ENCODE measurements at places on chromosomes 16 and 17. TPM values are rescaled to one million over a fixed set of nuclear protein-coding genes. Genes with fewer than 3 reads are reported as not detected.

KRTAP2-3 gene
- not detected for total RNA-seq

DNA sequence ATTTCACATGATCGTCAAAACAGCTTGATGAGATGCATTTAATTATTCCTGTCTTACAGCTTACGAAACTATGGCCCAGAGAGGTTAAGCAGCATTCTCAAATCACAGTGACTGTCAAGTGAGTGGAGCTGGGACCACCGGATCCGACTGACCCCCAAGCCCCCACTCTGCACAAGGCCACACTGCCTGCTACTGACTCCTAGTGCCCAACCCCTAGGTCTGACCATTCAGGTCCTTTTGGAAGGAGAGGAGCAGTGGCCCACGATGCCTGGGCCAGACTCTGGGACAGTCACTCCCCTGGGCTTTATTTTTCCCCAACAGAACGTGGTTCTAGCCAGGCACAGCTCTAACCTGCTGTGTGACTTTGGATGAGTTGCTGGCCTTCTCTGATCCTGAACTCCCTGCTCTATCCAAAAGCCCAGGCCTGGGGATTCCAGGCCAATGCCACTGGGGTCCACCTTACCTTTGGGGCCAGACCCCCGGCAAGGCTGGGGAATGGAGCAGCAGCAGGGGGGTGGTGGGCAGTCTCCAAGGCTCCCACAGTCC is 9.9 kb downstream of the TSPOAP1 start:
- DNase-seq = no peak

FBXL16 gene
- under 0.01 TPM for total RNA-seq

CDRT15L2 gene
- total RNA-seq = not detected

DNA sequence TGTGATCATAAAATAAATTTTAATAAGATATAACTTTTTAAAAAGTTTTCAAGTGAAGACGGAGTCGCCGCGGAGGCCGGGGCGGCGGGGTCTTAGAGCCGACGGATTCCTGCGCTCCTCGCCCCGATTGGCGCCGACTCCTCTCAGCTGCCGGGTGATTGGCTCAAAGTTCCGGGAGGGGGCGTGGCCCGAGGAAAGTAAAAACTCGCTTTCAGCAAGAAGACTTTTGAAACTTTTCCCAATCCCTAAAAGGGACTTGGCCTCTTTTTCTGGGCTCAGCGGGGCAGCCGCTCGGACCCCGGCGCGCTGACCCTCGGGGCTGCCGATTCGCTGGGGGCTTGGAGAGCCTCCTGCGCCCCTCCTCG is at the start of gene FOXC2:
Gene FOXC2, plus strand, starts transcription at position 229 of the 365 bp plus-strand sequence. CDS start 507 bp downstream, outside the sequence.
- peak; percentile 88 for DNase-seq

ARHGDIA gene
- 97.7 TPM for total RNA-seq

DNA sequence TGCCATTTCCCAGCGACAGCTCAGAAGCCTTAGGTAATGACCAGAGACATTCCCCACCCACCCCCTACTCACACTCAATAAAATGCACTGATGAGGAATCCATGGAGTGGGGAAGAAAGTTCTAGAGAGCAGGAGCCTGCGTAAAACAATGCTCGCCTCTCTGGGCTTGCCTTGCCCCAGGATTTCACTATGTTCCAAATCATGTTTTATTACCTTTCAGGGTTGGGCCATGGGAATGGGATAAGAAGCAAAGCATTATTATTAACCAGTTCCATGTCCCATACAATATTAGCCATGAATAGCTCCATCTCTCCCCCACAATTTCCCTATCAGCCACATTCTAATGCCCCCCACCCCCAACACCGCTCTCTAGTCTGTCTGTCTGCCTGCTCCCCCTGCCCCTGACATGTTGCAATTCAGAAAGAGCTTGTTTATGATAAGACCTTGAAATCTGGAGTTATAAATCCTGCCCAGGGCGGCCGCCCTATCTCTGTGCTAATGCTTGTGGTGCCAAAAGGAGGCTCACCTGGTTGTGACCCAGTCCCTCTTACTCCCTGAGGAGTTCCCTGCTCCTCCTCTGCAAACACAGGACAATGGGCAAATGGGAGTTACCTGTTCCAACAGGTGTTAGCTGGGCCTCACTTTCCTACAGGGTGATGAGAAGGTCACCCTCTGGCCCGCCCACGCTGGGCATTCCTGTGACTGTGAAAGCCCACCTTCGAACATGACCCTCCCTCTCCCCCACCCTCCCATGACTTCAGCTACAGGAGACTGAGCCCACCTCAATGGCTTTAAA is 28.0 kb upstream of the DDX52 start:
- no peak for DNase-seq

DNA sequence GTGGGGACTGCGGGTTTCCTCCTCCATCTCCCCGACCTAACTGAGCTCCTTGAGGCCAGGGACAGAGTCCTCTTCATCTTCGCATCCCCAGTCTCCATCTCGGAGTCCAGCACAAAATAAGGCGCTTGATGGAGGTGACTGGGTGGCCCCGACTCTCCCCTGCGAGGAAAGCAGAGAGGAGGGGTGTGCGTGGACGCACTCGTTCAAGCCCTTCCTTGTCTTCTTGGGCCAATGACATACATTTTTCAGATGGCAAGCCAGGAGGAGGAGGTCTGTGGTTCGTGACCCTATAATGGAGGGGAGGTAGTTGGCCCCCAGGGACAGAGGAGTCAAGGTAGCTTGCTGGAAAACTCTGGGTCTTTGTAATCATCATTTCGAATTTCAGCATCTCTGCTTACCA is 17.2 kb downstream of the CRISPLD2 start:
- DNase-seq = no peak

- no peak for DNase-seq
These were observed 8.3 kb downstream of the TSC2 start for GRCh38 chr16:2056077-2056476.

- no peak for DNase-seq
These were observed 23.3 kb downstream of the ACTG1 start for GRCh38 chr17:81489012-81489997.

GRCh38 chr16:84754956-84755672 is 55.3 kb downstream of the USP10 start:
- DNase-seq = no peak

HSD11B2 gene
- total RNA-seq = not detected

TBC1D3C gene
- not detected for total RNA-seq

CTF1 gene
- total RNA-seq = 0.13 TPM

SP6 gene
- total RNA-seq = 2.3 TPM

DNA sequence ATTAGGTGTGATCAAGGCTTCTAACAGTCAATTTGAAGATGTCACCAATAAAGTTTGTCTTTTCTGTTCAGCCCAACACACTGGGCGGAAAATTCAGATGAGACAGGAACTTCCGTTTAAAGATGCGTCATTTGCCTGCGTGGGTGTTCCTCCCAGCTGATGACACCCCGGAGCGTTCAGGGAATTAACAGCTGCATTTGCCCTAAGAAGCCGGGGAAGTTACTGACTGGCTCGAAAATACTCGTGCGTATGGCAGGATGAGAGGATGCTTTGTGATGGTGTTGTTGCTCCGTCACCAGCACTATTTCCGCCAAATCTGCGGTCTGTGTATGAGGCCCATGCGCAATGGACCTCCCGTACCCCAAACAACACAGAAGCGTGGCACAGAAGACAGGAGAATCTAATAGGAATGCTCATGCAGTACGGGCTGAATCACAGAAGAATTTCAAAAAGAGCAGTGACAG is 11.9 kb upstream of the PVALEF start:
- DNase-seq = peak; percentile 82

SLFN14 gene
- under 0.01 TPM for total RNA-seq

ABCC12 gene
- total RNA-seq = not detected

GRCh38 chr17:4565209-4566141 is 5.1 kb upstream of the GGT6 start:
- peak; percentile 82 for DNase-seq

NAGS gene
- total RNA-seq = 2.0 TPM

GRCh38 chr16:87740441-87740840 is 25.3 kb downstream of the KLHDC4 start:
- no peak for DNase-seq

DNA sequence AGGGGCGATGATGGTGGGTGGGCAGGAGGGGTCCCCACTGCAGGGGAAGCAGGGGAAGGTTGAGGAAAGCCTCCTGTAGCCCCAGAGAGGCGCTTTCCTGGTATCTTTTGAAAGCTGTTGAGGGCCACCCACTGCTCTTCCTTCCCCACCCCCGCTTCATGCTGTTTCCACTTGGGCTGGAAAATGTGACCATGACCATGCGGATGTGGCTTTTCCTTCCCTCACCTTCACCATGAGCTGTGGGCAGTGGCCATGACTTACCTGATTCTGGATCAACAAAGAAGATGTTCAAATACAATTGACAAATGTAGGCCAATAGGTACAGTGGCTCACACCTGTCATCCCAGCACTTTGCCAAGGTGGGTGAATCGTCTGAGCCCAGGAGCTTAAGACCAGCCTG is 13.8 kb downstream of the MVP start:
- no peak for DNase-seq

DNA sequence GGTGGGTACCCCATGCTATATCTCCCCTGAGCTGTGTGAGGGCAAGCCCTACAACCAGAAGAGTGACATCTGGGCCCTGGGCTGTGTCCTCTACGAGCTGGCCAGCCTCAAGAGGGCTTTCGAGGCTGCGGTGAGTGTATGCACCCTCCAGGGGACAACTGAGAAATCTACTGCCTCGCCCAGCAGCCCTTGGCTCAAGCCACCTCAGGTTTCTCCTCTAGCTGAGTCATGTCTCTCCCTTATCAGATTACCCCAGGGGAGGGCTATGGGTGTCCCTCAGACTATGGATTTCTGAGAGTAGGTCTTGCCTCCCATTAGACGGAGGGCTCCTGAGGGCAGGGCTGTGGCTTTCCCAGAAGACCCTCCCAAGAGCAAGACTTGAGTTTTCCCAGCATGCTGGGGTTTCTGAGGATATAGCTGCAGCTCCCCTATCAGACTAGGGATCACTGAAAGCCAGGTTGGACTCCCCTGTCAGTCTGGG is 6.7 kb downstream of the NEK8 start:
- DNase-seq = no peak

FZD2 gene
- 0.39 TPM for total RNA-seq

DNA sequence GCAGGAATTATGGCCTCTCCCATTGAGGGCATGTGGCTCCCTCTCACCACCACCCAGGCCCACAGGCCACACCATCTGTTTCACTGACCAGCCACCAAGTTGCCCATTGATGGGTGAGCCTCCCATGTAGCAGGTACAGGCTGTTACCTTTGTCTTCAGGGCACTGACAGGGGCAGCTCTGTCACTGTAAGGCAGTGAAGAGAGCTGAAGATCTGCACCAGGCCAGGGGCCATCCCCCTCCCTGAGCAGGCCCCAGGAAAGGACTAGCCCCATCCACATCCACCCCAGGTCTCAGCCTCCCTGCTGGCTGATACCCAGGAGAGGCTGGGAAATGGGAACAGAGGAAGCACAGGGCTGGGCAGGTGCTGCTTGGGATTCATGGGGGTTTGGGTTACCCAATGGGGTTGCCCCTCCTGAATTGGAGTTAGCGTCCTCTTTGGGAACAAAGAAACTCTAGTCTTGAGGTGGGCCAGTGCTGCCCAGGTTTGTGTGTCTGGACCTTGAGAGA is 1691.4 kb downstream of the TP53TG3F start:
- no peak for DNase-seq

FADS6 gene
- total RNA-seq = not detected

C16orf96 gene
- total RNA-seq = not detected

DNA sequence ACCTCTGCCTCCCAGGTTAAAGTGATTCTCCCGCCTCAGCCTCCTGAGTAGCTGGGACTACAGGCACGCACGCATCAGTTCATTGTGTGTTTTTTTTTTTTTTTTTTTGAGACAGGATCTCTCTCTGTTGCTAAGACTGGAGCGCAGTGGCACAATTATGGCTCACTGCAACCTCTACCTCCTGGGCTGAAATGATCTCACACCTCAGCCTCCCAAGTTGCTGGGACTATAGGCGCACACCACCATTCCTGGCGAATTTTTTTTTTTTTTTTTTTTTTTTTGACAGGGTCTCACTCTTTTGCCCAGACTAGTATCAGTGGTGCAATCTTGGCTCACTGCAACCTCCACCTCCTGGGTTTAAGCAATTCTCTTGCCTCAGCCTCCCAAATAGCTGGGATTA is 17.8 kb upstream of the RAPGEFL1 start:
- no peak for DNase-seq

DNA sequence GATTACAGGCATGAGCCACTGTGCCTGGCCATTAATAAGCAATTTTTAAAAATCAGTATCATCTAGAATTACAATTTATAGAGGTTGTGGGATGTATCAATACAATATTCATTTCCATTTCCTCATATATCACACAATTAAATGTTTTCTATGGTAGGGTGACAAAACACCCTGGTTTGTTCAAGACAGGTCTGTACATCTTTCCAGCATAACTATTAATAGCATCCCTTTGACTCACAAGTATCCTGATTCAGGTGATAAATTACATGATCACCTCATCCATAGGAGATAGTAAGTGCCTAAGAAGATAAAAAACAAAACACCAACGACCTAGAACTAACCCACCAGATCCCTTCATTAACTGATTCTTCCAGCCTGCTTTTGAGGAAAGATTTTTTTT is 13.1 kb downstream of the COIL start:
- DNase-seq = no peak

GRCh38 chr17:81329927-81330883 is 35.1 kb upstream of the SLC38A10 start:
- DNase-seq = no peak

- DNase-seq = no peak
These were observed 17.3 kb downstream of the MYO18A start for GRCh38 chr17:29162909-29163341.

DHRS7C gene
- total RNA-seq = not detected

LRRC46 gene
- total RNA-seq = under 0.01 TPM

PIMREG gene
- 21.7 TPM for total RNA-seq

DNA sequence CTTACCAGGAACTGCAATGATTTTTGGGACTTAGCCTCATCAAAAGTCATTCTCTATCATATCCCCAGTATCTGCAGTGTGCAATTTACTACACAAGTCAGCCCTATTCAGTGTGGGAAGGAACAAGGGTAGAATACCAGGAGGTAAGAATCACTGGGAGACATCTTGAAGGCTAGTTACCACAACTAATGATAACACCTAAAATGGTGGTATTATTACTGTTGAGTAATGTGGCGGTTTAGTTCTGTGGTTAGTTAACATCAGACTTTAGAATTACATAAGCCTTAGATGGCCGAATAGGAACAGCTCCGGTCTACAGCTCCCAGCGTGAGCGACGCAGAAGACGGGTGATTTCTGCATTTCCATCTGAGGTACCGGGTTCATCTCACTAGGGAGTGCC is 567.9 kb upstream of the CDH11 start:
- no peak for DNase-seq

CDRT15 gene
- not detected for total RNA-seq

KCNJ12 gene
- 0.25 TPM for total RNA-seq

DNA sequence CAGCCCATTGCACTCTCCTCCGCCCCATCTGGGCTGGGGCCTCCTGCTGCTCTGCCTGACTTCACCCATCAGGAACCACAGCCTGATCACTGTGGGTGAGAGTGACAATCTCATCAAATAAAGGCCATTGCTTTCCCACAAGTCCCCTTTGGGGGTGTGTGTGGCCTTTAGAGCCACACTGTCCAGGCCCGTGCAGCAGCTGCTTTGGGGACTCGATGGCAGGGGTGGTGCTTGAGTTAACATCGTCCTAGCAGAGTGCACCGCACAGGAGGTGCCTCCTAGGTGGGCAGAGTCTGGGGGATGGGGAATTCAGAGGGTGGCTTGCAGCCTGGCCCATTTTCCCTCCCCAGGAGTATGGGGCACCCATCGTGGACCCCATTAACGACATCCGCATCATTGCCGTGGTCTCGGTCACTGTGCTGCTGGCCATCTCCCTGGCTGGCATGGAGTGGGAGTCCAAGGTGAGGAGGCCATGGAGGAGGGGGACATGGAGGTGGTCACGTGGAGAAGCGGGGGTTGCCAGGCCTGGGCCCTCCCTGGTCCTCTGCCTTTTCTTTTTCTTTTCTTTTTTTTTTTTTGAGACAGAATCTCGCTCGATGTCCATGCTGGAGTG is 5.4 kb downstream of the SLC12A3 start:
- no peak for DNase-seq
